A549 treated with CORT108297 at 1 μM for 4 hours (cell line): ENCODE measurements at places on chromosomes 11 and 22. TPM values are rescaled to one million over a fixed set of nuclear protein-coding genes. Genes with fewer than 3 reads are reported as not detected.

The MYRF gene
- total RNA-seq, result 16.1 to 23.1 TPM (median 21.8 TPM) in 5 replicates

The DBX1 gene
- not detected in 5 replicates for total RNA-seq

The OR10A2 gene
- total RNA-seq, result not detected in 5 replicates

The CCDC87 gene
- 0.54 to 0.72 TPM (median 0.57 TPM) in 5 replicates for total RNA-seq

The ACO2 gene
- 44.9 to 48.9 TPM (median 47.6 TPM) in 5 replicates for total RNA-seq

The SVIP gene
- total RNA-seq, result 9.6 to 15.8 TPM (median 13.6 TPM) in 5 replicates
